ENCODE measurements at places on chromosomes 16 and 17.

DNA sequence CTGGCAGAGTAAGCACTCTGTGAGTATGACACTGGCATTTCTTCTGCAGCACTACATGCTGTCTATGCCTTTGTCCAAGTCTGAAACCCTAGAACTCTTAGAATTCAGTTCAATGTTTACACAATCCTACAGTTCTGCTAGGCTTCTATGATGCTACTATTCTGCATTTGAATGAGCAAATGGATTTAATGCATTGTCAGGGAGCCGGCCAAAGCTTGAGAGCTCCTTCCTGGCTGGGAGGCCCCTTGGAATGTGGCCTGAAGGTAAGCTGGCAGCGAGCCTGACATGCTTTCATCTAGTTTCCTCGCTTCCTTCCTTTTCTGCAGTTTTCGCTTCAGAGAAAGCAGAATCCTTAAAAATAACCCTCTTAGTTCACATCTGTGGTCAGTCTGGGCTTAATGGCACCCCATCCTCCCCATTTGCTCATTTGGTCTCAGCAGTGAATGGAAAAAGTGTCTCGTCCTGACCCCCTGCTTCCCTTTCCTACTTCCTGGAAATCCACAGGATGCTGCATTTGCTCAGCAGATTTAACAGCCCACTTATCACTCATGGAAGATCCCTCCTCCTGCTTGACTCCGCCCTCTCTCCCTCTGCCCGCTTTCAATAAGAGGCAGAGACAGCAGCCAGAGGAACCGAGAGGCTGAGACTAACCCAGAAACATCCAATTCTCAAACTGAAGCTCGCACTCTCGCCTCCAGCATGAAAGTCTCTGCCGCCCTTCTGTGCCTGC, at the start of gene CCL2:
Gene CCL2, plus strand, starts transcription at position 635 of the 730 bp plus-strand sequence. Its CDS starts 65 bp downstream, at position 700.
- peak; percentile 3 for DNase-seq

DNA sequence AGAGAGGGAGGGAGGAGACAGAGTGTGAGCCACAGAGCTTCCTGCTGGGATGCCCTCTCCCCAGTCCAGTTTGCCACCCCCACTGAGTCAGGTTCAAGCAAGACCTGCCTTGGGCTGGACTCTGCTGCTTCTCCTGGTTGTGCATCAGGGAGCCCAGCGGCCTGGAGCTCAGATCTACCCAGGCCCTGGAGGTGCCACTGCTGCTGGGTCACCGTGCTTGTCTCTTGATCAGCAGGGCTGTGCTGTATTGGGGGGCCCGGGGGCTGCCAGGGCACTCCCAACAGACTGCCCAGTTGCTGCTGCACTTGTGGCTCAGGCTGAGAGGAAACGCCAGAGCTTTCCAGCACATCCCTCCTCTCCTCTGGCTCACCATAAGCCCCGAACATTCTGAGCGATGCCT, 8.9 kb downstream of the TLE7 start:
- DNase-seq = no peak

DNA sequence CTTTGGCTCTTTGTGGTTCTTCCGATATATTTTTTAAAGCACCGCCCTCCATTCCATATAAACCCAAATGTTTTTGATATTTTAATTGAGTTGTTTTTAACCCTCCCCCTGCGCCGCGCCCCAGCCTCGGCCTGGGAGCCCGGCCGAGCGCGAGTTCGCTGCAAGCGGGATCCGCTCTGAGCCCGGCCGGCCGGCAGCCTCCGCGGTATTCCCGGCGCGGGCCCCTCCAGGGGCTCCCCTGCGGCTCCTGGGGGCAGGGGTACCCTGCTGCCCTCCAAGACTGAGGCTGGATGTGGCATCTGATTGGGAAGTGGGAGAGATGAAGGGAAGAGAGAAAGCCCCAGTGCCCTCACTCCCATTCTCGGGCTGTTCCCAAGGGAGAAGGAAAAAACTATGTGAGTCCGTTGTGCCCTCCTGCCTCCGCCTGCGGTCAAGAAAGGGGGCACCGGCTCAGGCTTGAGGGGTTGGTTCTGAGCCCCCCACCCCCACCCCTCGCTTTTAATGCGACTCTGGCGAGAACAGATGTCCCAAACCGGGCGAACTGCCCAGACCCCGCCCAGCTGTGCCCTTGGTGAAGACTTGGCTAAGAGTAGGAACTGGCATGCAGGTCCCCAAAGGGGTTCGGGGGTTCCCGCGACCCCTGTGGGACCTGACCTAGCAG, 8.6 kb downstream of the NEUROD2 start:
- DNase-seq = peak; percentile 7

- DNase-seq = no peak
Measured at GRCh38 chr16:59148056-59148768, 414.1 kb upstream of the GOT2 start.

DNA sequence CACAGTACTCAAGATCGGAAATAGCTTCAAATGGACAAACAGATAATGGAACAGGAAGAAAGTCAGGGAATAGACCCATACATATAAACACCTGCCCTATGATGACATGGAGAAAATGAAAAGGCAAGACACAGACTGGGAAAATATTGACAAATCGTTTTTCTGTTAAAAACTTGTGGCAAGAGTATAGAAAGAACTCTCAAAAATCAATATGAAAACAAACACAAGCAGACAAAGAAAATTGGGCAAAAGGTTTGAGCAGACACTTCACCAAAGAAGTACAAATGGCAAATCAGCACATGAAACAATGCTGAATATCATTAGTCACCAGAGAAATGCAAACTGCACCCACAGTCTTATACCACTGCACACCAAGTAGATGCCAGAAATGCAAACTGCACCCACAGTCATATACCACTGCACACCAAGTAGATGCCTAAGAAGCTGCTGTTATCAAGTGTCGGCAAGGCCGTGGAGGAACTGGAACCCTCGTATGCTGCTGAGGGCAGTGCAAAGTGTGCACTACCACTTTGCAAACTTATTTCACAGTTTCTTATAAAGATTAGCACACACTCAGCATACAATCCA, 123.5 kb upstream of the CHMP6 start:
- no peak for DNase-seq

DNA sequence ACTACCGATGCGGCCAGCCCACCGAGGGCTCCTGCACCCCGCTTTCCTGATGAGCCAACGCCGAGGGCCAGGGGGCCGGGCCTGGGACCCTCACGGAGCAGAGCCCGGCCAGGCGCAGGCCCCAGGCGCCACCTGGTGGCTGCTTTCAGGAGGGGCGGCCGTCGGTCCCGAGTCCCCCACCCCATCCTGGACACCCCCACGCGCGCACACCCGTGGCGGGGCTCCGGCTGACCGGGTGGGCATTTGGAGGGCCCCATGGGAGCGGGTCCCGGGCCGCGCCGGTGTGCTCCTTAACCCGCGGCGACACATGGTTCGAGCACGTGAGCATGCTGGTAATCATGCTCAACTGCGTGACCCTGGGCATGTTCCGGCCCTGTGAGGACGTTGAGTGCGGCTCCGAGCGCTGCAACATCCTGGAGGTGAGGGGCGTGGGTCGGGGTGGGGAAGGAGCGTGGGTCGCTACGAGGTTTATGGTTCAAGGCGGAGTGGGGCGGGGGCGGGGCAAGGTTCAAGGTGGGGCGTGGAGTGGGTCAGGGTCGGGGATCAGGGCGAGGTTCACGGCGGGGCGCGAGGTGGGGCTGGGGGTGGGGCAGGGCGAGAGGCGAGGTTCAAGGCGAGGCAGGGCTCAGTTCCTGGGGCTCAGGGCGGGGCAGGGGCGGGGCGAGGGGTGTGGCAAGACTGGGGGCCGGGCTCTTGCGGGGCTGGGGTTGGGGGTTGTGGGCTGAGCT, 30.2 kb downstream of the TPSG1 start:
- peak; percentile 5 for DNase-seq

- DNase-seq = no peak
Measured at GRCh38 chr17:57870283-57870635, 20.4 kb upstream of the MRPS23 start.

- DNase-seq = no peak
Measured at GRCh38 chr16:67606632-67607031, 38.3 kb upstream of the CARMIL2 start.

GRCh38 chr17:72696156-72696555, 396.3 kb downstream of the SLC39A11 start:
- DNase-seq = no peak

GRCh38 chr17:74558882-74559519, 8.3 kb downstream of the CD300H start:
- DNase-seq = no peak

- DNase-seq = no peak
Measured at GRCh38 chr17:38533241-38533640, 72.5 kb downstream of the SRCIN1 start.

DNA sequence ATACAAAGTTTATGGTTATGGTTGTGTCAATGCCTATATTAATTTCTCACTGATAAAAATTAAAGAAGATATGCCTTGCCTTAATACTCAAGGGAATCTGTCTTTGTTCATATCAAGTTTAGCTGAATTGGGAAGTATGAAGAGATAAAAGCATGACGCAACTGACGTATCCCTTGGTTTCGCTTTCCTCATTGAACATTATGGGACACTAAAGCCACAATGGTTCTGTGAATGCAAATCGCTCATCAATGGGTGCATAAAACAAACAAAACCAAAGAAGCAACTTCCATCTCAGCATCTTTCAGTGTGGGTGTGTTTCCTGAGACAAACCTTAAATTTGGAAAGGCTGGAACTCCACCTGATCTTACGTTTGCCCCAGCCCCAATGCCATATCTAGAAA, 108.2 kb downstream of the NPIPB5 start:
- DNase-seq = no peak

GRCh38 chr17:41663451-41664171, 25.1 kb upstream of the EIF1 start:
- DNase-seq = no peak

GRCh38 chr16:89187770-89188392, 12.5 kb downstream of the SLC22A31 start:
- DNase-seq = no peak

DNA sequence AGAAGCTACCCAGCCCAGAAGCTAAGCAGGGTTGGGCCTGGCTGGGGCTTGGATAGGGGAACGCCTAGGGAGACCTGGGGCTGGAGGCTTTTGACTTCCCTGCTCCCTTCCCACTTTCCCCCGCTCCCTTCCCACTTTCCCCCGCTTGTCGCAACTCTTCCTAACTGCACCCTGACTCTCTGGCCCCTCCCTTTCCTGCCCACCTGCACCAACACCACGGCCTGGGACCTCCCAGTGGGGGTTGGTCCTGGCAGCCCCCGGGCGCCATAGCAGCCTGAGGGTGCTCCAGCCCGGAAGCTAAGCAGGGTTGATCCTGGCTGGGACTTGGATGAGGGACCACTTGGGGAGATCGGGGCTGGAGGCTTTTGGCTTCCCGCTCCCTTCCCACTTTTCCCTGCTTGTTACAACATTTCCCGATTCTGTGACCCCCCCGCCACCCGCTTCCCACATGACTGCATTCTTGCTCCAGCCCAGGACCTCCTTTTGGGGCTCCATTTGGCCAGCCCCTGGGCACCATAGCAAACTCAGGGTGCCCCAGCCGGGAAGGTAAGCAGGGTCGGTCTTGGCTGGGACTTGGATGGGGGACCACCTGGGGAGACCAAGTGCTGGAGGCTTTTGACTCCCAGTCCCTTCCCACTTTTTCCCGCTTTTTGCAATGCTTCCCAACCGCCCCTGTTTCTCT, 2287.0 kb downstream of the TP53TG3F start:
- no peak for DNase-seq

GRCh38 chr17:65166787-65167186, 29.6 kb downstream of the RGS9 start:
- DNase-seq = no peak

Measured in NCI-H1092 treated with DMSO at 0.1 percent for 48 hours (cell line).